ENCODE measurements at places on chromosomes 4 and X.

GRCh38 chr4:54877006-54877405, 219.2 kb downstream of the KIT start:
- no peak for DNase-seq

DNA sequence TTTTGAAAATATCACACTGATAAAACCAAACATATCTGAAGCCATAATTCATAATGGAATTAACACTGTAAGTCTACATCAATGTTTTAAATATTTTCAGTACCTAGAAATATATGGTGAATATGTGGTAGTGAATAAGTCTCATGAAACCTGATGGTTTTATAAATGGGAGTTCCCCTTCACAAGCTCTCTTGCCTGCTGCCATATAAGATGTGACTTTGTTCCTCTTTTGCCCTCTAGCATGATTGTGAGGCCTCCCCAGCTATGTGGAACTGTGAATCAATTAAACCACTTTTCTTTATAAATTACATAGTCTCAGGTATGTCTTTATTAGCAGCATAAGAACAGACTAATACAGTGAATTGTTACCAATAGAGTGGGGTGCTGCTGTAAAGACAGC, 536.8 kb upstream of the GALNT7 start:
- DNase-seq = no peak

DNA sequence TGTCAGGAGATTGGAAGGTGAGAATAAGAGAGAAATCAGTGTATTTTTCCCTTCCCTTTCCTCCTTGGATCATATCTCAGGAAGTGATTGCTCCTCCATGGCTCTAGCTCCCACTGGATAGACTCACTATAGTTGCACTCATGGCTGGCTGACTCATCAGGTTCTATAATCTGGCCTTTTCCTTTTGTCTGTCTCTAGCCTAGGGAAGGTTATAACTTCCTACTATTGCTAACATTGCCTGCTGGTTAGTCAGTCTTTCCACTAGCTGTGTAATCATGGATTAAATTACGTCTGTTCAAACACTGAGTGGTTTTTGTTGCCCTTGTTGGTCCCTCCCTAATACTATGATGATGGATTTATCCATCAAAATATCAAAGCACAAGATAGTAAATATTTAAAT, 195.5 kb upstream of the VEGFC start:
- DNase-seq = no peak

- peak; percentile 38 for DNase-seq
These were observed at the start of gene INPP4B for GRCh38 chr4:142846108-142846728. INPP4B (minus strand) TSS chr4:142846301.

DNA sequence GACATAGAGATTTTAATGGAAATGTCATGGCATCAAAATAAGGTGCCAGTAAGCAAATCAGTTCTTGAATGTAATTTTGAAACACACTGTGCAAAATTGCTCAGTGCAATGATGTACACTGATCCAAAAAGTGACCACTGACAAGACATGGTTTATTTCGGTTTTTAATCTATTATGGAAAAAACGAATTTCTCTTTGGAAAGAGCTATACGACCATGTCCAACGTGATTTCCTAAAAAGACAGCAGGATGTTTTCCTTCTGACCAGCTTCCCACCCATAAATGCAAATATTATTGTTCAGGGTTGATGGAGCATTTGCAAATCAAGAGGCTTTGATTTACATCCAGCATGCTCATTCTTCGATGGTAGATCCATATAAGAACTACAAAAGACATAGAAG, 17.1 kb upstream of the MAGEA1 start:
- DNase-seq = no peak

DNA sequence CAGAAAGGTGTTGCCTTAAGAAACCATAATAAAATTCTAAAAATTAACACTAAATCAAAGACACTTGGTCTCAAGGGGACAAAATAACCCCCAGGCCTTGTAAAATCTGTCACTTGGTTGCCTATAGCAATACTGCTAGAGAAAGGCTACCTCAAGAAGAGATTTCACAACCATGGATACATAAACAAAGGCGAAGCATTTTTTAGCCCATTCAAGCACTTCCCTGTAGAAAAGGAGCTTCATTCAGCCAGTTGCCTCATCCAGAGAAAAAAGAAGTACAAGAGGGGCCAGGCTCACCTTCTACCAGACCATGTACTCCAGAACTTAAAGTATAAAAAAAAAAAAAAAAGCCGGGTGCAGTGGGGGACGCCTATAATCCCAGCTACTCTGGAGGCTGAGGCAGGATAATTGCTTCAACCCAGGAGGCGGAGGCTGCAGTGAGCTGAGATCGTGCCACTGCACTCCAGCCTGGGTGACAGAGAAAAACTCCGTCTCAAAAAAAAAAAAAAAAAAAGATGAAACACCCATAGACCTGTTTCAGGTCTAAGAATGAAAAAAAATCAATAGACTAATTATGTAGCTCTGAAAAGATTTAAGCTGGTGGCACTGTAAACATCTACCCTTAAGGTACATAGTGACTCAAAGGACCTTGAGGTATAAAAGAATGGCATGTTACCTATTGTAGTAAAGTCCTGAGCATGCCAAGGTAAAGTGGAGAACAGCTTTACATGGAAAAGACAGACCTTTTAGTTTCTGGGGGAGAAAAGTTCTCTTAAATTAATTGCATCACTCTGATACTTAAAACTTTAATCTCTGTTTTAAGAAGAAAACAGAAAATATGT, 18.0 kb downstream of the RUFY3 start:
- no peak for DNase-seq

- no peak for DNase-seq
These were observed at the start of gene TKTL2 for GRCh38 chr4:163473576-163473975. TKTL2 (minus strand) TSS chr4:163473754; CDS start chr4:163473734, 20 bp downstream.

GRCh38 chr4:5446595-5447226, 261.6 kb downstream of the EVC2 start:
- DNase-seq = no peak

DNA sequence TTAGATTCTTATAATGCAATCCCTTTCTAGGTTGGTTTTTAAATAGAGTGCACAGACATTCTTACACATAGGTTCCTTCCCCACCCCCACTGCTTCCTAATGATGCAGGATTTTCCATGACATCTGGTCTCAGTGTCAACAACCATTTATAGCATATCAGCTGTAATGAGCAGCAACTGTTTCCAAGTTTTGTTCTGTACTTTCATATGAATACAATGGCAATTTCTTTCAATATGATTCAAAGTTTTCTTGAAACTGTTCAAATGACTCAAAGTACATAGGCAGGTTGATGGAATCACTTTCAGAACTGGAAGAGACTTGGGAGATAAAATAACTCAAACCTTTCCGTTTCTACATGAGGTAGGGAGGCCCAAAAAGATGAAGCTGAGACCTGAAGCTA, 220.7 kb downstream of the CAMK2D start:
- no peak for DNase-seq

GRCh38 chr4:2907706-2908293, 55.4 kb downstream of the NOP14 start:
- no peak for DNase-seq

DNA sequence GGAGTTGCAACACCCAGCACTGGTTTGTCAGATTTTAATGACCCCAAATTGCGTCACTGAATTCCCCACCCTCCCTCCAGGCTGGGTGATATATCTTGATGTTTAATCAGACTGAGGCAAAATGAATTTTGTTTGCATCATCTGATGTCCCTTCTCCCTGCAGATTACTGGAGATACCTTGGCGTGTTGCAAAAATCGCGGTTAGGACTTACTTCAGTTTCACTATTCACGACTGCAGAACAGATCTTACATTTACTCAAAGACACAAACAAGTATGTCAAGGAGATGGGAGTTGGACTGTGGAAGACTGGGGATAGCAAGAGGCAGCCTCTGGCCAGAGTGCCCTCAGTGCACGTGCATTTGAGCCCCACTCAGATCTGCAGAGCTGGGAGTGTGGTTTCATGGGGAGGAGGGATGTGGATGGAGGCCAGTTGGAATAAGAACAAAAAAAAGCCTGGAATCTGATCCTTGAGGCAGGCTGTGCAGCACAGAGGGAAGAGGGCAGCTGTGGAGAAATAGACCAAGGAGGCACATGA, 92.2 kb upstream of the MTM1 start:
- no peak for DNase-seq

DNA sequence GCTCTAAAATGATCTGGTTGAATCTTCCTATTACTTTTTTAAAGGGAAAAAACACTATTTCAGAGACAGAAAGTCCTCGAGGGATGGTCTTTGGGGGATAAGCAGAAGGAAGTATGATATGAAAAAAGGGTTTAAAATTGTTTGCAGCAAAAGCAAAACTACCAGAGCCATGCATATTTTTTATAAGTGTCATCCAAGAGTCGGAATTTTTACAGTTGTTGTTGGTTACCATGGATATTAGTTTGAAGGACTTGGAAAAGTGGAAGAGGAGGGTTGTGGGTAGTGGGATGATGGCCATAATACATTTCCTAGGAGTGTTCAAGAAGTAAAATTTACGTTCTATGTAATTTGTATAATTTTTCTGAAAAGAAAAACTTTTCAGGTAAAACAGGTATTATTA, 134.4 kb downstream of the PCDH7 start:
- no peak for DNase-seq

- no peak for DNase-seq
These were observed 120.8 kb upstream of the HS3ST1 start for GRCh38 chr4:11549525-11549924.

- no peak for DNase-seq
These were observed 1337.8 kb upstream of the DIAPH2 start for GRCh38 chrX:95346856-95347255.

- no peak for DNase-seq
These were observed 2.3 kb downstream of the PDGFRA start for GRCh38 chr4:54231419-54231767.

DNA sequence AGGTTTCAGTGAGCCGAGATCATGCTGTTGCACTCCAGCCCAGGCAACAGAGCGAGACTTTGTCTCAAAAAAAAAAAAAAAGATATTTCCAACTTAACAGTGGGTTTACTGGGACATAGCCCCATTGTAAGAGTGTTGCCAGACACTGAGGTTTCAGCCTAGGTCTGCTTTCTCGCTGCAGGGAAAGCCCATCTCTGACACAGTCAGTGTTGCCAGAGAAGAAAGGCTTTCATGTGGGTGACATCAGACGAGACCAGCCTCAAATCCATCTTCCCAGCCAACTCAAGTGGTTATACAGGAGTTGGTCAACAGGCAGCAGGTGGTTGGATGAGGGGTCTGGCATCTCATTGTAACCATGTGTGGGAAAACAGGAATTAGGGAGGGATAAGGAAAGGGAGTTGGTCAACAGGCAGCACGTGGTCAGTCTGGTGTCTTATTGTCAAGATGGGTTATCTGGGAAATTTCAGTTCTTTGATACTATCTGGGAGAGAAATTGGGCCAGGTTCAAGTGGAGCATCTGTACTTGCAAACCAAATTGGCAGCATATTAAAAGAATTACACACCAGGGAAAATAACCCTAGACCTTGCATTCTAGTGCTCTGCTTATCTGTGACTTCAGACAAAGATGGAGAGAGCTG, 41.1 kb downstream of the NELFA start:
- no peak for DNase-seq

GRCh38 chr4:102537269-102537668, 36.1 kb downstream of the NFKB1 start:
- no peak for DNase-seq

GRCh38 chr4:114093221-114093715, 113.8 kb upstream of the ARSJ start:
- DNase-seq = no peak

DNA sequence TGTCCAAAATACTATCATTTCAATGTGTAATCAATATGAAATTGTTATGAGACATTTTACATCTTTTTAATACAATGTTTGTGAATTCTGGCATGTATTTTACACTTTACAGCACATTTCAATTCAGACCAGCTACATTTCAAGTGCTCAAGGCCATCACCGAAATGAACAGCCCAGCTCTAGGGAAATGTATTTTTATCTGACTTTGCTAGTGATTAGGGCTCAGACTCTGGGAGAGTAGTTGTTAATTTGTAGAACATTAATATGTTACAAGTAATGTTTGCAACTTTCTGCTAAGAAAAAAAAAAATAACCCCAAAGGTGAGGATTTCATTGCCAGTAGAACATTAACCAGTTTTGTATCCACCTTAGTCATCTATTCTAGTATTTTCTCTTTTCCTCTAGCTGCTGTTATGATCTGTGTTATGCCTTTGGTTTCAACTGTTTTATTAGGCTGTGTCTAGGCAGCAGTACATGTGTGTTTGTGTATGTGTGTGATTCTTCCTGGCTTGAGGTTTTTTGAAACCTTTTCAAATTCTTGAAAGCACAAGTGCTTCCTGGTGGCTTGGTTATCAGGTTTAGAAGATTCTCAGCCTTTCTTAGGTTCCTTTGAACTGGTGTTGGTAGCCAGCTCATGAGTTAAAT, 125.9 kb downstream of the NSUN7 start:
- no peak for DNase-seq

GRCh38 chr4:98939892-98940298, 11.0 kb upstream of the EIF4E start:
- DNase-seq = peak; percentile 46
